ENCODE measurements at places on chromosomes 1 and 21. TPM values are rescaled to one million over a fixed set of nuclear protein-coding genes. Genes with fewer than 3 reads are reported as not detected.

Gene PDE9A
- 21.0 TPM for total RNA-seq

DNA sequence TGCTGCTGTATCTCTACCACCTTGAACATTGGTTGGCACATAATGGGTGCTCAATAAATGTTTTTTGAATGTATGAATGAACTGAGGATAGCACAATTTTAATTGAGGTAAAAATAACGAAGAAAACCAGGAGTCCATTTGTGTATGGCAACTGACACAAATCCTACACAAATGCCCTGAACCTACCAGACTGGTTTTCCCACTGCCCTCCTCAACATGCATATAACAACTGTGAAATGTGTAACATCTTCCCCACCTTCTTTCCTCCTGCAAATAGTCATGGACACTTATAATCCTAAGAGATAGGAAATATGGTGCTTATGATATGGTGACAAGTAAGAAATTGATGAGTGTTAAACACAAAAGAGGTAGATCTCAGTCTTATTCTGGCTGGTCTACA, 9.9 kb upstream of the LMO4 start:
- DNase-seq, result no peak

Gene EFCAB14
- 76.3 TPM for total RNA-seq

Gene TNNT2
- 25.9 TPM for total RNA-seq

Gene NUDT4B
- 107 TPM for total RNA-seq

DNA sequence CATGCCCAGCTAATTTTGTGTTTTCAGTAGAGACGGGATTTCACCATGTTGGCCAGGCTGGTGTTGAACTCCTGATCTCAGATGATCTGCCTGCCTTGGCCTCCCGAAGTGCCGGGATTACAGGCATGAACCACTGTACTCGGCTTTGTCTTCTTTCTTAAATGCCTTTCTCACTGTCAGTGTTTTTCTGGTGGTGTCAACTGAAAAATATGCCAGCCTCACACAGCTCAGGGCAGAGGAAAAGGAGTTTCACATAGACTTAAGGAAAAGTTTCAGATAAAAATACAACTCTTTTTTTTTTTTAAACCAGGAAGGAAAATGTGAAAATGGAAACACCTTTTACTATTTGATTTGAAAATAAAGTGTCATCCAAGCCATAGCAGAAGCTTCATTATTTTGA, 4.6 kb upstream of the MAB21L3 start:
- DNase-seq, result no peak

- DNase-seq, result no peak
Observed at GRCh38 chr1:213876531-213876930, 111.2 kb upstream of the PROX1 start.

DNA sequence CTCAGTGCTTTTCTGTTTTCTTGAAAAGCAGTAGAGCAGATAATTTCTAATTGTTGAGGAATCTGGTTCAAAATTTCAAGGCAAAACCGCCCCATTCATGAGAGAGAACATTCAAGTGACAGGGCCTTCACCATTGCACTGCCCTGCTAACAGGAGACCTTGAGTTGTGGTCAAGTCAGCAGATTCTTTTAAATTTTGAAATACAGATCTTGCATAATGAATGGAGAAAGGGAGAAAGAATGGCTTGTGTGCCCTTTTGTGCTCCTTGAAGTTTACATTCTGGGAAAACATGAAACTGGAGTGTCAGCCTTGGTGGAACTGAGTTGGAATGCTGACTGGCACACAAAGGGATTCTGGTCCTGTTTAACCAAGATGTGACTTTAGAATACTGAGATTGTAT, 164.5 kb upstream of the UBE2U start:
- DNase-seq, result no peak

Gene NPHS2
- total RNA-seq, result not detected

- DNase-seq, result peak; percentile 97
Observed at GRCh38 chr1:209805875-209806760, at the start of gene IRF6. Gene IRF6, minus strand, starts transcription at chr1:209806142. Its CDS starts 4,729 bp downstream, at chr1:209801413.

GRCh38 chr1:31583995-31584868, 7.9 kb downstream of the TINAGL1 start:
- DNase-seq, result peak; percentile 76

GRCh38 chr1:193537266-193538002, 351.0 kb upstream of the B3GALT2 start:
- no peak for DNase-seq

- DNase-seq, result peak; percentile 84
Observed at GRCh38 chr1:9825093-9826074, 1.6 kb upstream of the CLSTN1 start.

- no peak for DNase-seq
Observed at GRCh38 chr1:200795156-200795555, 56.5 kb downstream of the CAMSAP2 start.

Gene LPAR3
- 2.7 TPM for total RNA-seq

Gene CR1L
- total RNA-seq, result not detected

DNA sequence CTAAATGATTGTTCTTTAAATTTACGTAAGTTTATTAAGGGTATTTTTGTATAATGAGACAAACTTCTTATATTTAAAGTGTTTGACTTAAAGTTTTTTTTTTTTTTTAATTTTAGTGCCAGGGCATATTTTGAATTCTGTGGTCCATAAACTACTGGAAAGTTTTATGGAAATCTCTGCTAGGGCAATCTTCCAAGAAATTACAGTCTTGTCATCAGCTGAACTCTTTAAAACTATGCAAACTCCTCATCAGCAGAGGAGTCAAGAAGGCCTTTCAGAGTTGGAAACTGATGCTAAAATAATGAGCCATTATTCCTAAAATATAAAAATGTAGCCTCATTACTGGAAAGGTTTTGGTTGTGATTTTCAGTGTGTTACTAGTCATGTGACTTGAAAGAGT, 1201.9 kb downstream of the BRINP3 start:
- no peak for DNase-seq

GRCh38 chr1:29675481-29676263, 439.4 kb downstream of the PTPRU start:
- DNase-seq, result no peak
